ENCODE measurements at places on chromosomes 5 and 9.

DNA sequence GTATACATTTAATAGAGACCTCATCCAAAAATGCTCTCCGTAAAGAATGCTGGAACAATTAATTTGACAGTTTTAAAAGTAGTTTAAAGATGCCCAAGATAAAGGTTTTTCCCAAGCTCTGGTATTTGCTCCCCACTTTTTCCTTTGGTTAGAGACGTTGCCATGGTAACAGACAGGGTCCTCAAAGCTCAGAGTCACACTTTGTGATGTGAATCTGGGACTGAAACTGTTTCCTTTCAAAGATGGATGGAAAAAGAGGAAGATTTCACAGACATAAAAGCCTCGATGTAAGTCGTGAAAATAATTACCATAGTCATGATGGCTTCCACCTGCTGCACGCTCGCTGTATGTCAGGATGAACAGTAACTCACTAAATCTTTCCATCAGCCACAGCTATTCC lies 229.5 kb downstream of the MSX2 start:
- DNase-seq: no peak

- DNase-seq: no peak
These were observed 18.1 kb downstream of the FYB1 start for GRCh38 chr5:39201160-39201780.

- peak; percentile 76 for DNase-seq
These were observed 77.1 kb downstream of the SUSD1 start for GRCh38 chr9:112097712-112098688.

DNA sequence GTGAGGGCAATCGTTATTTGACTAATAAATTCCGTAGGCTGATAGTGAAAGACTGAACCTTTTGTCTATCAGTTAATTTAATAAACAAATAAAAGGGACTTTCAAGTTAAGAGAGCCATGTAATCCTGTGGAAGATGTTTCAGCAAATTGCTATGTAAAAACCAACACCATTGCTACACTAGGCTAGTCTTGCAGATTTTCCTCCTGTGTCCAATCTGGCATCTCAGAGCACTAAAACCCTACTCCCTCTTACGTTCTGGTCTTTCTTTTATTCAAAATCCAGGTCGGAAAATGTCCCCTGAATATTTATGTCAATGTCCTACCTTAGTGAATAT lies 478.8 kb upstream of the TNC start:
- no peak for DNase-seq

DNA sequence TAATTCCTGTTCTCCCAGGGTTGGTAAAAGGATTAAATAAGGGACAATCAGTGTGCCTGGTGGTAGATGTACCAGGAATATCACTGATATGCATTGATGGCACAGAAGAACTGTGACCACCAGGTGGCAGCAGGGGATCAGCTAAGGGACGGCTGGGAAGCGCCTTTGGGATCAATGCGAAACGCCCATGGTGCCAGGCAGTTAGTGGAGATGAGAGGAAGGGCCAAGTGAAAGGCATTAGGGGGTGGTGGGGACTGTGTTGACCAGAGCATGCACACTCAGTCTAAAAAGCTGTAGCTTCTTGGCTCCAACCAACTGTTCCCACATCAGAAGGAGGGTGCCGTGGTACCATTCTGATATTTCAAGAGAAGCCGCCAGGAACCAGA lies 55.6 kb downstream of the ARHGEF37 start:
- DNase-seq: peak; percentile 62

DNA sequence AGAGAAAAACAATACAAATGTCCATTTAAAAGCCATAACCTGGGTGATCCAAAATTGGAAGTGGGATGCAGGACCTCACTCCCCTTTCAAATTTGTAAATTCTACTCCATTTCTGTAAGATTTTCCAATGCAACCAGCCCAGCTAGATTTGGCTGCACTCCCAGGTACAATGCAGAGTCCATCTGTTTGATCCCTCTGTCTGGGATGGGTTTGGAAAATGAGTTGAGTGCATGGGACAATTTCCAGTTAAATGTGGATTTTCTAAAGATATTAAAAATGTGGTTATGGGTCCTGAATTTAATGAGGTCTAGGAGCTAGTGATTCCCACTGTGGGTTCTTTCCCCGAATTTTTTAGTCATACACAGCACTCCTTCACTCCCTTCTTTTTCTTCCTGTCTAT lies 104.0 kb upstream of the ATP10B start:
- DNase-seq: no peak

DNA sequence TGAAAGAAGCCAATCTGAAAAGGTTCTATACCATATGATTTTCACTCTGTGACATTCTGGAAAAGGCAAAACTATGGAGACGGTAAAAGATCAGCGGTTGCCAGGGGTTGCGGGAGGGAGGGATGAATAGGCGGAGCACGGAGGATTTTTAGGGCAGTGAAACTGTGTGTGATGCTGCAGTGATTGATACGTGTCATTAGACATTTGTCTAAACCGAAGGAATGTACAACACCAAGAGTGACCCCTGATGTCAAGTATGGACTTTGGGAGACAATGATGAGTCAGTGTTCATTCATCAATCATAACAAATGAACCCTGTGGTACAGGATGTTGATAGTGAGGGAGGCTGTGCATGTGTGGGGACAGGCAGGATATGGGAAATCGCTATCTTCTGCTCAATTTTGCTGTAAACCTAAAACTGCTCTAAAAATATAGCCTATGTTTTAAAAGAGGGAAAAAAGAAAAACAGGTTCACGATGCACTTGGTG lies 34.4 kb downstream of the ERGIC1 start:
- no peak for DNase-seq

DNA sequence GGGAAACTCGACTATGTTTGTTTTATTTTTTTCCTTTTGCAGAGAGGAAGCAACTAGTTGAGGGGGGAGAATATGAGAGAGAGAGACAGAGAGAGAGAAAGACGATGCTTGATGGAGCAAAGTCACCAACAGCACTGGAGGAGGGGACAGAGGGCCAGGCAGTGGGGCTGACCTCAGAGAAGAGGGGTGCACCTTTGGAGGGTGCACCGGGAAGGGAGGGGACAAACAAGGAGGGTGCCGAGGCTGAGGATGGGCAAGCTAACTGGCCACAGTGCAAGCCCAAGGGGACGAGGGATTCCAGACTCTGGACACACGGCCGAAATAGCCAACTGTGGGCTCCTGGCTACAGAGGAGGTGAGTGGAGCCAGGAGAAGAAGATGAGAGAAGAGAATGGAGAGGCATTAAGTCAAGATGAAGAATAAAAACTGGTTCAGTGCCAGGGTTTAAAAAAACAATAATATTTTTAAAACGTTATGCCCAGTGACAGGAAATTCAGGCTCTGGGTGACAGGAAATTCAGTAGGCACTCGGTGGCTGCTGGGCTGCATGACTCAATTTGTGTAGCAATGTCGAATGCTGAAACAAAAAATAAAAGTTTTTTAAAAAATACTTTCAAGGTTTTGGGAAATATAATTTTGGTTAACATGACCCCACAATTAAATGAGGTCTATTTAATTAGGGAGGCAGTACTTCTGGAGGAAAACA lies 13.3 kb upstream of the GLRX start:
- no peak for DNase-seq

DNA sequence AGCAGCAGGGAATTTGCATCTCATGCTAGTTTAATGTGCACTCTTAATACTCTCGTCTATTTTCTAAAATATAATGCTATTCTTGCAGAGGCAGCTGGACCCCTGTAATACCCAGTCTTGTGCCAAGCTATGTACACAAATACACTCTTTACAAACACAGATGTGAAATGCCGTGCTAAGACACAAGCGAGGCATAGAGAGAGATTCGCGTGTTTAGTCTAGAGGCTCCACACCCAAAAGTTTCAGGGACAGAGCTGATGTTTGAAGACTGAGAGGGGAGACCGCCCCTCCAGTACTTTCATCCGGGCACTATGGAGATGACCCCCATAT lies 1.2 kb downstream of the DPYSL3 start:
- no peak for DNase-seq

GRCh38 chr5:107460789-107461188 lies 209.9 kb downstream of the EFNA5 start:
- no peak for DNase-seq

- DNase-seq: peak; percentile 57
These were observed 64.6 kb downstream of the SH3TC2 start for GRCh38 chr5:148998174-148998797.

- no peak for DNase-seq
These were observed 128.3 kb downstream of the MARCHF11 start for GRCh38 chr5:16051246-16051755.

DNA sequence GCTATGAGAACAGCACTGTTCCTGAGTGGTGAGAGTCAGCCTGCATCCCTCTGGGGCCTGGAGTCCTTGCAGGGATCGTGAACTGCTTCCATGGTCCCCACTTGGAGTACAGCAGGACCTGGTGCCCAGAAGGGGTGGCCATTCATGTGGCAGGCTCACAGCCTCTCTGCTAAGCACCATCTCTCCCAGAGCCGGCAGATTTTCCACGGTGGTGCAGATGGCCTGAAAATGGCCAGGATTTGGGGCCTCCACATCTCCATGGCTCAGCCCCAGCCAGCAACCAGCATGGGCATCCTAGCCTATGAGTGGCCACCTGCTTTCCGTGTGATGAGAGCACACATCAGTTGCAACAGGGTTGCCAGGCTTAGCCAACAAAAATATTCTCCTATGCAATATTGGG lies 33.9 kb upstream of the SEMA4D start:
- no peak for DNase-seq

DNA sequence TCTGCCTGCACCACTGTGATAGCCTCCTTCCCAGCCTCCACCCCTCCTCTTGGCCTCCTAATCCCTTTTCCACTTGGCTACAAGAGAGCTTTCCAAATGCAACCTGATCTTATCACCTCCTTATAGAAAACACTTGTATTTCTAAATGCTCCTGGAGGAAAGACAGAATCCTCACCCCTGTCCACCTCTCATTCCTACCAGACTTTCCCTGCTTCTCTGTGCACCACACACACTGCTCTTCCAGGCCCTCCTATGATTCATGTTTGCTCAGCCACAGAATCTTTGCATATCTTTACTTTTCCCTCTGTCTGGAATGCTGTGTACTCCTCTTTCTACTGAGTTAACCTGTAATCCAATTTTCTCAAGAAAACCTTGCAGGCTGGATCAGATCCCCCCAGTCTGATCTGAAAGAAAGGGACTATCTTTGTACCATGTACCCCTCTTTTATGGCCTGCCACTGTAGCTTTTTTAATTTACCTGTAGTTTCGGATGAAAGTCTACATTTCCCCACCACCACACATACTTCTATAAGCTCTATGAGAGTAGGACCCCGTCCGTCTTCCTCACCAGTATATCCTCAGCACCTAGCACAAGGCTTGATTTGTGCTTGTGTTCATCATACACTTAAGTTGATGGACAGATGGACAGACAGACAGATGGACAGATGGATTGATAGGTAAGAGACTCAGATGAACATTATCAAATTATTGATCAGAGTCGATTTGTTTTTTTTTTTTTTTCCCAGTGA lies 95.3 kb downstream of the GALNT10 start:
- DNase-seq: no peak

DNA sequence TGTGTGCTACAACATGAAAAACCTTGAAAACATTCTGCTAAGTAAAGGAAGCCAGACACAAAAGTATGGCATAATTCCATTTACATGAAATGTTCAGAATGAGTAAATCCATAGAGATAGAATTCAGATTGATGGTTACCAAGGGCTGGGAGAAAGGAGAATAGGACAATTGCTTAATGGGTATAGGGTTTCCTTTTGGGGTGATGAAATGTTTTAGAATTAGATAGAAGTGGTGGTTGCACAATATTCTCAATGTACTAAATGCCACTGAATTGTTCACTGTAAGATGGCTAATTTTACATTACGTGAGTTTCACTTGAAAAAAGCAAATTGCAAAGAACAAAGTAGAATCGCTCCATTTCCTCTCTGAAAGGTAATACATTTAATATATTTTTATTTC lies 43.0 kb upstream of the GAS1 start:
- no peak for DNase-seq

- no peak for DNase-seq
These were observed 32.4 kb upstream of the CEP120 start for GRCh38 chr5:123455640-123456039.

GRCh38 chr9:131826053-131826452 lies 86.2 kb upstream of the RAPGEF1 start:
- no peak for DNase-seq
